ENCODE measurements at places on chromosomes 4 and X. TPM values are rescaled to one million over a fixed set of nuclear protein-coding genes. Genes with fewer than 3 reads are reported as not detected.

Gene UGT2B7
- total RNA-seq, result 0.20 TPM

Gene SMS
- 124 TPM for total RNA-seq

Gene SRPK3
- total RNA-seq, result 0.39 TPM

Gene PLXNB3
- 4.4 TPM for total RNA-seq

Gene TRIM60
- total RNA-seq, result not detected

Gene PABPC1L2A
- total RNA-seq, result not detected

Gene FAAH2
- not detected for total RNA-seq

Gene FREM3
- total RNA-seq, result not detected

Gene HSFX2
- not detected for total RNA-seq

Gene SLC10A7
- total RNA-seq, result 6.6 TPM

Gene FGF16
- total RNA-seq, result under 0.01 TPM

Gene GAGE2A
- not detected for total RNA-seq

Gene TRIML2
- total RNA-seq, result not detected

Gene UBE2K
- 14.0 TPM for total RNA-seq

Gene TRPC3
- under 0.01 TPM for total RNA-seq

Gene CABS1
- not detected for total RNA-seq

Gene FAM9B
- not detected for total RNA-seq

Gene DMRTC1B
- total RNA-seq, result not detected

Gene IL1RAPL1
- 0.39 TPM for total RNA-seq

Gene MAGEA9B
- not detected for total RNA-seq

Gene MAGEB17
- not detected for total RNA-seq

Gene H2BW1
- not detected for total RNA-seq

Gene ZFYVE28
- 4.9 TPM for total RNA-seq

Gene BST1
- total RNA-seq, result 5.9 TPM

Gene SHROOM3
- 1.6 TPM for total RNA-seq

Gene F8A3
- total RNA-seq, result 1.8 TPM

Gene RAB39B
- total RNA-seq, result 1.6 TPM

Gene ADGRL3
- not detected for total RNA-seq

Gene DRP2
- under 0.01 TPM for total RNA-seq

Gene CYBB
- not detected for total RNA-seq

Gene AMOT
- total RNA-seq, result 1.6 TPM

Gene GYG2
- total RNA-seq, result 0.73 TPM

Gene RAB33A
- 0.39 TPM for total RNA-seq

Gene SYNPO2
- total RNA-seq, result 10.3 TPM

Gene TMEM35A
- total RNA-seq, result 1.6 TPM

Gene PDE5A
- 2.2 TPM for total RNA-seq

Gene RAI2
- total RNA-seq, result 0.78 TPM
